Activated naive CD8-positive, alpha-beta T cell treated with anti-CD3 and anti-CD28 coated beads for 36 hours (primary cell): ENCODE measurements at places on chromosomes 16 and 17. TPM values are rescaled to one million over a fixed set of nuclear protein-coding genes. Genes with fewer than 3 reads are reported as not detected.
A peak's percentile ranks its signal among the peaks of the same experiment; 100 is the strongest.

GRCh38 chr16:58638148-58639036 lies 8.8 kb upstream of the CNOT1 start:
- no peak for DNase-seq

DNA sequence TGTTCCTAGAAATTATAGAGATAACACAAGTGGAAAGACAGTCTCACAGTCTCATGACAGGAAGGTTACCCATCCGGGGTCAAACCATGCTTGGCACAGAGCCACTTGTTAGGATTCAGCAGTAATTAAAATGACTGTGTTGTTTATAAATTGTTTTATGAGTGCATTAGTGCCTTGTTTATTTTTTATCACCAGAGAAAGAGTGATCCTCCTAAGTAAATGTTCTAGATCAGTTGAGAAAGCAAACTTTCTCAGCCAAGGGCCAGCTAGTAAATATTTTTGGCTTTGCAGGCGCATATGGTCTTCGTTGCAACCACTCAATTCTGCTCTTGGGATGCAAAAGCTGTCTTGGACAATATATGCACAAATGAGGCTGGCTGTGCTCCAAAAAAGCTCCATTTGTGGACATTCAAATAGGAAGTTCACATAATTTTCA lies 253.9 kb upstream of the CACNG5 start:
- DNase-seq = no peak

KRTAP2-3 gene
- not detected for total RNA-seq

- DNase-seq = no peak
Observed at GRCh38 chr17:56697190-56697589, 103.7 kb downstream of the NOG start.

- no peak for DNase-seq
Observed at GRCh38 chr17:2289878-2290478, 13.6 kb downstream of the SMG6 start.

TAT gene
- total RNA-seq = not detected

DNA sequence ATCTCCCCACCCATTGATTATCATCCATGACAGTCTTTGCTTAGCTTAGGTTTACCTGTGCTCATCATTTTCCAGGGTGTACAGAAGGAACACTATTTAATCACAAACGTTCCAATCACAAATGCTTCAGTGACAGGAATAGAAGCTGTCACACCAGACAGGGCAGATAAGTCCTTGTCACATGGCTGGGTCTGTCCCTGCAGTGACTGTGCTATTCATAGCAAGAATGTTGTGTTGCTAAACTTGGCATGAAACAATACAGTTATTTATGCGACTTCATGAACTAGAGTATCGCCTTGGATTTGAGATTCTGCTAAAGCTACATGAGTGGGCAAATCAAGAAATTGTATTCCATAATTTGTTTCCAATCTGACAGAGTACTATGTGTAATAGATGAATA lies 108.4 kb downstream of the CDH13 start:
- DNase-seq = no peak

SLC38A10 gene
- 38.7 TPM for total RNA-seq

DNA sequence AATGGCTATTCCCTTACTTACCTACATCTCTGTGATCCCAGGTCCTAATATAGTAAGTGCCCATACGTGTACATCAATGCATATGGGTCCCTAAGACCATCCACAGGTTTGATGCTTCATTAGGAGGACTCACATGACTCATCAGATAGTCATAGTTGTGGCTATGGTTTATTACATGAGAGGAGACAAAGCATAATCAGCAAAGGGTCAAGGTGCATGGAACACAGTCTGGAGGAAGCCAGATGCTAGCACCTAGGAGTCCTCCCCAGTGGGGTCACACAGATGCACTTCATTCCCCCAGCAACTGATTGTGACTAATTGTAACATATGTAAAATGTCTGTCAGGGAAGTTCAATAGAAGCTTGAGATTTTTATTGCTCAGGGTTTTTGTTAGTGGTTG lies 42.8 kb downstream of the PHKB start:
- DNase-seq = no peak

GRCh38 chr17:21303441-21304065 lies 19.0 kb downstream of the MAP2K3 start:
- no peak for DNase-seq

KRTAP1-5 gene
- not detected for total RNA-seq

DNA sequence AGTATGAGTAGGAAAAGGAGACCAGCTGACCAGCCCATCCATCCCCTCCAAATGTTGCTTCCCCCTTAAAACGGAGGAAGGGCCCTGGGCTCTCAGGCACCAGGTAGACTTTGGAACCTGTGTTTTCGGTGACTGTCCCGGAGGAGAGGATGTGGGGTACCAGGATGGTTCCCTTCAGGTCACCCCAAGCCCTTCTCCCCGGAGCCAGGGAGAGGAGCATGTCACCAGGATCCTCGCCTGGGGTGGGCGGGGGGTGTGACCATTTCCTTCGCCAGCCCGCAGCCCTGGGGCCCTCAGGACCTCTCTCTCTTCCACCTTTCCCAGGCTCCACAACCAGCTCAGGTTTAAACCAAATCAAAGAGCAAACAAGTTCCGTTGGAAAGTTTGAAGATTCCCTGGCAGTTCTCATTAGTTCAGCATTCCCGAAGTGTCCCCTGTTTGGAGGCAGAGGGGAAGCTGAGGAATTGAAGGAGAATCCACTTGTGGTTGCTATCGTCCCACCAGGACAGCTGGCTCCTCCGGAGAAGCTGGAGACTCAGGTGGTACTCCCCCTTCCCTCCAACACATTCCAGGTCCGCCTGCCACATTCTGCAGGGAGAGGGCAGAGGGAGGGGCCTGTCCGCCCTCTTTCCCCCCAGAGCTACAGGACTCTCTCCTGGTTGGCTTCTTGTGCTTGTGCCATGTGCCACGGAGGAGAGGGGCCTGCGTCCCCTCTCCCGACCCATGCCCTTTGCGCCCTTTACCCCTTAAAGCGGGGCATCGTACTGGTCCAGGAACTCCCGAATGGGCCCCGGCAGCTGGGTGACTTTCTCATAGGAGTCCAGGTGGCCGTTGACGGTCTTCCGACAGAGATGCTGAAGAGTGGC lies 2.0 kb downstream of the SOCS3 start:
- DNase-seq = no peak

DNA sequence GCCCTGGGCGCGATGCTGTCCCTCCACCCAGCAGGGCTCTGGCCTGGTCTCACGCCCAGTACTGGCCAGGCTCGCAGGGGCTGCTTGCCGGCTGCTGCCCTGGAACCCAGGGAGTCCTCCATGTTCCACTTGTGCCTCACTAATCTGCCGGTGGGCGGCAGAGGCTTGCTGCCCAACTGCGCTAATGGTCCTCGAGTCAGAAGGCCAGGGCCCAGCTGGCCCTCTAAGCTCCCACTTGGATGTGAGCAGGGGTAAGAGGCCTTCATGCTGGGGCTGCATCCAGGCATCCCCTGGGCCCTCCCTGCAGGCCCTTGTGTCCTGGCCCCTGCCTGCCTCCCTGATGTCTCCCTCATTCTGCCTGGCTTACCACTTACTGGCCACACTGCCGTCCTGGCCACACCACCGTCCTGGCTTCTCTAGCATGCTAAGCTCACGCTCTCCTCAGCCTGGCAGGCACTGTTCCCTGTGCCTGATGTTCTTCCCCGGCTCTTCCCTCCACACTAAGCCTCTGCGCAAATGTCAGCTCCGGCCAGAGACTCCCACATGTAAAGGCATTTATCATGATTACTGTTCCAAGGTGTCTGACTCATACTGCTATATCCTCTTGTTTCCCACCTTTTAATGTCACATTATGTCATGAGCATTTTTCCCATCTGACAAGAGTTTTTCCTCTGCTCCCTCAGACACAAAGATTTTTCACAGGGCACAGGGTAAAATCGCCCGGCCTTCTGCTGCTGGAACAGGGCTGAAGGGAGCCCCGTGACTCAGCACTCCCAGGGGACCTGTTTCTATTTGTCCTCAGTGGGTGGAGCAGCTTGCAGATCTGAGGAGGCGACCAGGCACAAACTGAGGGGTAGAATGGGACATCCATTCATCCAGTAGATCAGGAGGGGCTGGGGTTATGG lies 15.9 kb downstream of the B9D1 start:
- no peak for DNase-seq

GRCh38 chr17:64051153-64051552 lies 30.7 kb upstream of the ICAM2 start:
- DNase-seq = no peak

GRCh38 chr17:50424246-50424995 lies 1.6 kb upstream of the ACSF2 start:
- no peak for DNase-seq

DNA sequence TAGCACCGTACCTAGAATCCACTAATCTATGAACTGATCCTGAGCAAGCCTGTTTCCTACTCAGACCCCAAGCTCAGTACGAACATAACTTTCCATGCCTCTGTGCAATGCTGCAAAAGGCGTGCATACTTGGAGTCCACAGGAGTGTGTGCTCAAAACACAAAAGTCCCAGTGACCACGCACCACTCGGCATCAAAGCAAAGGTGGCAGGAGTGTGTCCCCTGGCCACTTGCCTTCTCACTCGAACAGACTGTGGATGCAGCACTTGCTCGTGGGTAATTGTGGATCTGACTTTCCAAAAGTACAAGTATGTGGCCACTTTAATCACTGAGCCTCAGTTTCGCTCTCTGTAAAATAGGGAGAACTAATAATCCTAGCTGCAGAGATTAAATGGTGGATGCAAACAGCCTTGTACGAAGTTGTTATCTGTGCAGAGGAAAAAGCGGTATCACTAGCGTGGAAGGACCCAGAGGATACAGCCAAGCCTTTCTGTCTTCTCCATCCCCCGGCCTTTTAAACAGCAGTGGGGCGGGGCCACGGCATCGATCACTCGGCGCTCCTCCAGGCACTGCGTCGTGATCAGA lies 311 bp upstream of the KDM8 start:
- DNase-seq = peak; percentile 90

- DNase-seq = no peak
Observed at GRCh38 chr16:6684076-6684673, 648.5 kb upstream of the RBFOX1 start.

GRCh38 chr16:9965079-9965478 lies 217.1 kb downstream of the GRIN2A start:
- DNase-seq = no peak

- no peak for DNase-seq
Observed at GRCh38 chr17:68294196-68294555, 2.9 kb downstream of the ARSG start.

DNA sequence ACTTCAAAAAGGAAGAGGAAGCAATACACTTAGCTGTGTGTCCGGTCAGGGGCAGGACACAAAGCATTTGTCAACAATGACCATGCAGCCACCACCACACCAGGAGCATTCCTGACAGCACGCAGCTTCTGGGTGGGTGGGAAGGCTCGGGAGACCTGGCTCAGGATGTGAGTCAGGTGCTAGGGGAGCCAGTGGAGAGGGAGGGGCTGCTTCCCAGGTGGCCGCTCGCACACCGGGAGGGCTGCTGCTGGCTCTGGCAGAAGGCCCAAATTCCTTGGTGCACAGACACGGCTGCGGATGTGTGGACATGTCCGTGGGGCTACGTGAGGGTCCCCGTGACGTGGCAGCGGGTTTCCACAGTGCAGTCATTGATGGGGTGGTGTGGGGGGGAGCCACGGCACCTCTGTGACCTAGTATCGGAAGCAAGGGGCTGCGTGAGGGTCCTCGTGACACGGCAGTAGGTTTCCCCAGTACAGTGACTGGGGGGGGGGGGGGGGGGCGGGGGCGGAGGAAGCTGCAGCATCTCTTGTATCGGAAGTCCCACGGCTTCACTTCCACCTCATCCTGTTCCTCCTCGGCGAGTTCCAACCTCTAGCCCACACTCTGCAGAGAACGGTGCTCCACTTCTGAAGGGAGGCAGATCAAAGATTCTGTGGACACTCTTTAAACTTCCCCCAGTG lies 112.8 kb downstream of the ZNF778 start:
- DNase-seq = peak; percentile 42

ZNF469 gene
- total RNA-seq = 1.3 TPM

DNA sequence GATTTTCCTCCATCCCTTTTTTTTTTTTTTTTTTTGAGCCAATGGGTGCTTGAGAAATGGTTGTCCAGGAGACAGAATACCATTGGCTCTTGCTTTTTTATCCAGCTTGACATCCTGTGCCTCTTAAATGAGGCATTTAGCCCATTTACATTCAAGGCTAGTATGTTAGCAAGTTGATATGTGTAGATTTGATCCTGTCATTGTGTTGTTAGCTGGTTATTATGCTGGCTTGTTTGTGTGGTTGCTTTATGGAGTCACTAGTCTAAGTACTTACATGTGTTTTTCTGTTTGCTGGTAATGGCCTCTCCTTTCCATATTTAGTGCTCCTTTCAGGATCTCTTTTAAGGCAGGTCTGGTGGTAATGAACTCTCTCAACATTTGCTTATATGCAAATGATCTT lies 14.1 kb upstream of the SLFN11 start:
- no peak for DNase-seq

DNA sequence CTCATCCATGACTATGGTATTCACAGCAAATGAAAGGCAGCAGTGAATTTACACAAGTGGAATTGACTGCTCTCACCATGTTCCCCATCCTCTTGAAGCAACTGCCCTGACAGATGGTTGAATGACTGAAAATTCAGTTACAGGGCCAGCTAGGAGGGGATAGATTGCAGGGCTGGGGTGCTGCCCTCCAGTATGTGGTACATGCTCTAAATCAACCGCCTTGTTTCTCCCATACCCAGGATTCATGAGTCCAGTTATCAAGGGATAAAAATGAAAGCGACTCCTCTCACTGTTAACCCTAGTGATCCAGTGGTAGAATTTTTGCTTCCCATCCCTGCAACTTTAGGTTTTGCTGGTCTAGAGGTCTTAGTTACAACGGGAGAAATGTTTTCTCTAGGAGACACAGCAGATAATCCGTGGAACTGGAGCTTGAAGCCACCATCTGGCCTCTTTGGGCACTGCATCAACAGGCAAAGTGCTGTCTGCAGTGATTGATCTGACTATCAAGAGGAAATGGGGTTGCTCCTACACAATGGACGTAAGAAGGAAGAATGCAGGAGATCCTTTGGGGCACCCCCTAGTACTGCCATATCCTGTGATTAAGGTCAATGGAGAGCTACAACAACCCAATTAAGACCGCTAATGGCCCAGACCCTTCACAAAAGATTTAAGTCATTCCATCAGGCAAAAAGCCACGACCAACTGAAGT lies 32.0 kb downstream of the SCPEP1 start:
- DNase-seq = peak; percentile 33

GRCh38 chr17:47199627-47200324 lies 9.4 kb upstream of the MYL4 start:
- no peak for DNase-seq
